DMS79 treated with DMSO at 0.1 percent for 48 hours (cell line): ENCODE measurements at places on chromosomes 5 and 9.
A peak's percentile ranks its signal among the peaks of the same experiment; 100 is the strongest.

- DNase-seq = no peak
These were observed 14.6 kb upstream of the PAM start for GRCh38 chr5:102740515-102740914.

GRCh38 chr5:103393101-103393754, 134.7 kb downstream of the MACIR start:
- peak; percentile 37 for DNase-seq

DNA sequence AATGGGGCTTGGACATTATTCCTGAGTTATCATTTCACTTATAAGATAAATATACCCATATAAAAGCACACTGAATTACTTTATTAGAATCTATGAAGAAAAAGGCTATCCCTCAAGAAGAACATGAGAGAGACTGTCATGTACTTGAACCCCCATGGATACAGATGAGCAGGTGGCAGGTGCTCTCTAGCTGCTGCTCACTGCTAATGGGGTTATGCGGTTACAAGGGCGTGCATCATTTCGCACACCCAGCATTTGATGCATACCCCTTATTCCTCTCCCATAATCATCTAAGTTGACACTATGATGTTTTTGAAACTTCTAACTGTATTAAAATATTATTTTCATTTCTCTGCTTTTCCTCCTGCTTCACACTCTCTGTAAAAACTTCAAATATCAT, 16.4 kb downstream of the ITK start:
- no peak for DNase-seq

DNA sequence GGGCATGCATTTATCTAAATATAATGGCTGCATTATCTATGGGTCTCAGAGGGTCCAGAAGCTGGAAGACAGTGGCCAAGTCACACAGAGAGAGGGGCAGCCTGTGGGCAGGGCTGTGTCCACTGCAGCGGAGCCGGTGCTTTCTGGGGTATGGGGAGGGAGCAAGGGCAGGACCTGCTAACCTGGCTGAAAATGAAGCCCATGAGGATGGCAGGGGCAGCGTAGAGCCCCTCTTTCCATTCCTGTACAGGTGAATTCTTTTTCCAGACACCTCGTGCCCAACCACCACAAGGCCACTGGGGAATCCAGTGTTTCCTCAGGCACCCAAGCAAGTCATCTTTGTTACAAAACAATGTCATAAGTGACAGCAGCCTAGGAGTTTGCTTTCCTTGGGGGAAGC, 305.9 kb upstream of the IRX4 start:
- no peak for DNase-seq

- no peak for DNase-seq
These were observed 54.1 kb downstream of the GADD45G start for GRCh38 chr9:89658931-89659330.

- no peak for DNase-seq
These were observed 532.4 kb downstream of the ANXA1 start for GRCh38 chr9:73683862-73684591.

DNA sequence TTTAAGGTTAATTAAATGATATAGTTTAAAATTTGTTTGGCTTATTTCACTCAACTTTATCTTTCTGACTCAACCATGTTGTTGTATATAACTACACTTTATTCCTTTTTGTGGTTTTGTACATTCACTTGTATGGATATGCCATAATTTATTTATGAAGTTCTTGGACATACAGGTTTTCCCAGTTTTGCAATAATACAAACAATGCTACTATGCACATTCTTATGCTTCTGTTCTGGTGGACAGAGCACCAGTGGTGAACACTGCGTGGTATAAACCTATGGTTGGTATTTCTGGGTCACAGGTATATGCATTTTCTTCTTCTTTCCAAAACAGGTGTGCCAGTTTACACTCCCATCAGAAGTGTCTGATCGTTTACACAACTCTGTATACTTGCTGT, 35.7 kb upstream of the TRIM14 start:
- DNase-seq = no peak

- no peak for DNase-seq
These were observed 558 bp upstream of the SMAD5 start for GRCh38 chr5:136132087-136132486.
